Stimulated activated CD8-positive, alpha-beta memory T cell treated with anti-CD3 and anti-CD28 coated beads, Interleukin-4, amount 100 ng/mL, for 1 hour (primary cell): ENCODE measurements at places on chromosomes 4 and X.

DNA sequence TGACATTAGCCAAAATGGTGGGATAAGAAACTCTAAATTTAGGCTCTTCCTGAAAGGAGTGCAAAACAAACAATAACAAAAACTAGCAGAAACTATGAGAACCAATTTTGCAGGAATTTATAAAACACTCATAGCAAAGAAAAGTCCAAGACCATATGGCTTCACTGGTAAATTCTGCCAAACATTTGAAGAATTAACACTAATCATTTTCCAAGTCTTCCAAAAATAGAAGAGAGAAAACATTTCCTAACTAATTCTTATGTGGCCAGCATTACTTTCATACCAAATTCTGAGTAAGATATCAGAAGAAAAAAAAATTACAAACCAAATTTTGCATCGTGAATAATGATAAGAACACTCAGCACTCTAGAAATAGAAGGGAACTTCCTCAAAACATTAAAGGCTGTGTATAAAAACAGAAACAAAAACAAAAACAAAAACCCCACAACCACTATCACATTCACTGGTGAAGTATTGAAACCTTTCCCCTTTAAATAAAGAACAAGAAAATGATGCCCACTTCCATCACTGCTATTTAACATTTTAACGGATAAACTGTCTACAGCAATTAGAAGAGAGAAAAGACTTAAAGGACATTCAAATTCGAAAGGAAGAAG lies 524.3 kb upstream of the GALNTL6 start:
- no peak for DNase-seq

DNA sequence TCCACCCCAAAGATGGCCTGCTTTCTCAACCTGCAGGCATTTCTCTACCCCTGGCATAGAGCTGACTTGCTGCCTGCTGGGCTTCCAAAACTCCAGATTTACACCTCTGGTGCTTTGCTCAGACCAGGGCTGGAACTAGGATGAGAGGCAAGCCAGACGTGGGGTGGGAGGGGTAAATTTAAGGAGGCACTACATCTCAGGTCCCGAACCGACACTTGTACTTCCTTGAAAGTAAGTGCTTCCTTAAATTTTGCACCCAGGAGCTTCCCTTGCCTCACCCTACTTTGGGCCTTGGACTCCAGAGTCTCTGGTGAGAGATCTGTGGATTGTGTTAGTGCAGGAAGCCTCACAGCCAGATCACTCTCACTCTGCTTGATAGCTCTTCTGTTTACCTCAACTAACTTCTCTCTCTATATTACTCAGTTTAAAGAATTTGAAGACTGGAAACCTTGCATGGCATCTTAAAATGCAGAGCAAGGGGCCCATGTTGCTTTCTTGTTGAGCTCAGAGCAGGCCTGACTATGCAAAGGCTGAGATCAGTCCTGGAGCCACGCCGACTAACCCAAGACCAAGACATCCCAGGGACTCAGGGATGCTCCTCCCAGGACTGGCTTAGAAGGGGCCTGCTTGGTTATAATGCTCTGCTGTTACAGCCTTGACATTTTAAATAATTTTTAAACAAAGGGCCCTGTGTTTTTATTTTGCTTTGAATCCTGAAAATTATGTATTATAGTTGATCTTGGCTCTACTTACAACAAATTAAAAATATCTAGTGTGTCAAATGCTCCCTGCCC lies 145.0 kb upstream of the LEF1 start:
- DNase-seq: no peak

DNA sequence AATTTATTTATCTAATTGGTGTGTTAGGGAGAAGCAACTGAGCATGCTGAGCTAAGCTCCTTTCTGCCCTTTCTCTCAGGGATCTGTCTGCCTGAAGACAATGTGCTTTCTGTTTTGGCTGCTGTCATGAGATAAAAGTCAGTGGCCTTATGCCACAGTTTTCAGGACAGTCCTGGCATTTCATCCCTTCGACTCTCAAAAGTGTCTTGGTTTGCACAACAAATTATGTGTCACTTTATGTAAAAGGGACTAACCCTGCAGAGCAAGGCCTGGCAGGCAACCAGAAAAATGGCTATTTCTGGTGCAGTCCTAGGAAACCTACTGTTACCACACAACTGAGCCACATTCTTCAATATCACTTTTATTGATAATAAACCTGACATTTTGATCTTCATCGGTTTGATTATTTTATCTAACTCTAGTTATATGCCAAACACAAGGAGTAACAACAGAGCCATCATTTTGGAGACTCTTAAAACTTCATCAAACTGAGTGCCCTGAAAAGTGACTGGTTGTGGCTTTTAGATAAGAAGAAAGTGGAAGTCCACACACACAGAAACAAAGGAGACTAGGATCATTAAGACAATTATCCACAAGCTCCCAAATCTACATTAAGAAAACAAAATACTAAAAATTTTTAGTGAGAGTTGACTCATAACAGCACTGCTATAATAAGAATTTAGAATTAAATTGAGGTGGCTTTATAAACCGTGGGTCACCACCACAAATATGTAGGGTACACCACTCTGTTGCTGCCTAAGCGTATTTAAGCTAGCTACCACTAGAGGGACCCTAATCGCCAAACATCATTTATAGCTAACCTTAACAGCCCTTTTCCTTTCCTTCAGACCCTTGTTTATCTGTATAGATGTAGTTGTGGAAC lies 95.9 kb upstream of the PTPN13 start:
- no peak for DNase-seq

GRCh38 chrX:72573158-72573511 lies 492 bp upstream of the HDAC8 start:
- DNase-seq: no peak

DNA sequence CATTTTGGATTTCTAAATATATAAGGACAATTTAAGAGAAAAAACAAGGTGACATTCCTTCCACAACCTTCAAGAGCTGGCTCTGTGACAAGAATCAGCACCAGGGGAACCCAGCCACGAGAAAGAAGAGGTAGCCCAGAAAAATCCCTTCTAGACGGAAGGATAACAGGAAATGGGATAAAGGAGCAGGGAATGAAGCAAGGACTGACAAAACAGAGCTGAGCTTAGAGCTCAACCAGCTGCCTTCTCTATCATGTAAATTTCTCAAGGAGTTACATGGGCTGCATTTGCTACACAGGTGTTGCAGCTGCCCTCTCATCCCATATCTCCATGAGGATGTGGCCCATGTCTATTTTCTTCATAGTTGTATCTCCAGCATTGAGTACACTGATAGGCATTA lies 154.2 kb upstream of the PRDX4 start:
- DNase-seq: no peak

DNA sequence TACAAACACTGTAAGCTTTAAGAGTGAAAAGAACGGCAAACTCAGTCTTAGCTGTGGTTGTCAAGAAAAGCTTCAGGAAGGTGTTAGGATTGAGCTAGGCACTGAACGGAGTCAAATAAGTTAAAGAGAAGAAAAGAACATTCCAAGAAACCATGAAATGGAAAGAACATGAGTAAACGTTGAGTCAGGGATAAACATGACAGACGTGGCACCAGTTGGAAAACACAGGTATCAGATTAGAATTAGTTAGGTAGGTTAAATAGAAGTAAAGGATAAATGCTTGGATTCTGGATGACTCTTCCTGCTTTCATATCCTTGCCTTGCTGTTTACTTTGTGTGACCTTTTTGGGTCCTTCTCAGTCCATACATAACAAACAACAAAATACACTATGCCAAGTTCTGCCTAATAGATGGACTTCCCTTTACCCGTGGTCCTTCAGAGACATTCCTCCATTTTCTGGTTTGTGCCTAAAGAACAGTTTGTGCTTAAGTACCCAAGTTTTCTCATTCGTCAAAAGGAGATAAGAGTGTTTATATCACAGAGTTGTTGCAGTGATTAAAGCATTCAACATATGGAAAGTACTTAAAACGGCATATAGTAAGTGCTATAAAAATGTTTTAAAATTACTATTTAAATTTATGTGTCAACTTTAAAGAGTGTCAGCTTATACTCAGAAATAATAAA lies 446.9 kb downstream of the TMA16 start:
- no peak for DNase-seq

DNA sequence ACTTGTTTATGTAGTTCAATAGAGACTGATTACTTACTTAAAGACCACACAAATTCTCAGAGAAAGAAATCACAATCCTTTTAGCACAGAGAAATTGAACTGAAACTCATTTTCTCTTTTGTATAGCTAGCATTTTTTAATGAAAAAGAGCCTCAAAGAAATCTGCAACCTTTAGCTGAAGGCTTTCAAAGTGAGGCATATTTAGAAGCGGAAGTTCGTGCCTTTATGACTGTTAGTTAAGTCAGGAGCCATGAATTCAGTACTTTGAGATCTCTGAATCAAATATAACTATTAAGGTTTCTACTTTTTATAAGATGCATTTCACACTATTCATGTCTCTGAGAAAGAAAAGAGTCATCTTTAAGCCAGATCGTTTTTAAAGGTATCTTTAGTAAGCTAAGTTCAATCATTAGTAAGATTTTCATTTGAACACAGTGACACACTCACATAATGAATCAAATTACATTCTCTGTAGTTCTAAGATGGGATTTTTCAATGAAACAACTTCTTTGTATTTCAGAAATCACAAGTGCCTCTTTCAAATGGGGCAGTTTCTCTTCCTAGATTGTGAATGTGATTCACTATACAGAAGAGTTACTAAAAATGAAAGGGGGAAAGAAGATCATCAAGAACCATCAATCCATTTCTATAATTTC lies 61.4 kb downstream of the SMARCA1 start:
- no peak for DNase-seq

DNA sequence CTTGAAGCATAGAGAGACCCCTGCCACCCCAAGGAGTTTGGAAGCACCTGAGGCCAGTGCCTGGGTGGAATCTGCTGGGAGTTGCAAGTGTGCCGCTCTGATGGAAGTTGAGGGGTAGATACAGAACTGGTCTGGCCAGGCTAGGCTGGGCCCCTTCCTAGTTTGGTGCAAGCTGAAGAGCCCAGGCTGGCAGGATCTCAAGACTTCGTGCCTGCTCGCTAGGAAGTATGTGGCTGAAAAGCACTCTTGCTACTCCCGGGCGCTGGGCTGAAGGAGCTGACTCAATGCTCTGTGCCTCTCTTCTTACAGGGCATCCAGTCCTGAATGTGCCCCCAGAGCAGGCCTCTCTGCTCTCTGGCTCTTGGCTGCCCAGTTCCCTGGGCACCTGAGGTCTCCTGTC lies 51.7 kb upstream of the PJA1 start:
- no peak for DNase-seq

DNA sequence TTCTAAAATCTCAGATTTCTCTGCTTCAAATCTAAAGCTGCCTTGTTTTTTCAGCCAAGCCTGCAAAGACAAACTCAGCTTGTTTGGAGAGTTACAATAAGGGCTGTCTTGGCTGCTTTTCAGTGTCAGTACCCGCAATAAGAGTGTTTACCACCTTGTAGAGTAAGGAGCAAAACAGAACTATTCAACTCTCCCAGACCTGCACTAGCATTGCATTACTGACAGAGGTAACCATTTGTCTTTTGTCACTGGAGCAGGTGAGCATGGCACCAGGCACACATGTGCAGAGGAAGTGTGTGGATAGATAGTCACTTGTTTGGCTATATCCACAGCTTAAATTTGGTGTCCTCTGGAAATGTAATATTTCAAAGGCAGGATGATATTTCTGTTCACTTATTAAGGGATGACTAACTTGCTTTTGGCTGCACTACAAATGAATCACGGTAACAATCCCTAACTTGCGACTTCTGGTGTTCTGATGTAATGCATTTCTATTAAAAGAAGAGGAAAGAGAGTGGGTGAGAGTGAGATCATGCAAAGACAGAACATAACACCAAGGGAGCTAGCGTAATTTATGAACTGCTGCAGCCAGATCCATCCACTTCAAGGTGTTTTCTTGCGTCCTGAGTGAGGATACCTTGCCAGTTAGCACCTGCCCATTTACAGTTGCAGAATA lies 38.6 kb downstream of the PTCHD1 start:
- DNase-seq: no peak

- DNase-seq: no peak
Measured at GRCh38 chr4:40525752-40526598, 103.7 kb downstream of the RBM47 start.

GRCh38 chr4:160142579-160142978 lies 1039.7 kb downstream of the RAPGEF2 start:
- DNase-seq: no peak

GRCh38 chr4:170931321-170931720 lies 841.6 kb upstream of the AADAT start:
- no peak for DNase-seq

GRCh38 chr4:184473499-184474262 lies 669 bp downstream of the IRF2 start:
- no peak for DNase-seq

- no peak for DNase-seq
Measured at GRCh38 chr4:3777669-3778068, 11.5 kb downstream of the ADRA2C start.

- no peak for DNase-seq
Measured at GRCh38 chrX:46750889-46751288, 8.0 kb downstream of the SLC9A7 start.

GRCh38 chr4:149702414-149703293 lies 113.0 kb downstream of the IQCM start:
- DNase-seq: no peak

GRCh38 chr4:141078871-141079270 lies 54.4 kb downstream of the RNF150 start:
- DNase-seq: no peak

DNA sequence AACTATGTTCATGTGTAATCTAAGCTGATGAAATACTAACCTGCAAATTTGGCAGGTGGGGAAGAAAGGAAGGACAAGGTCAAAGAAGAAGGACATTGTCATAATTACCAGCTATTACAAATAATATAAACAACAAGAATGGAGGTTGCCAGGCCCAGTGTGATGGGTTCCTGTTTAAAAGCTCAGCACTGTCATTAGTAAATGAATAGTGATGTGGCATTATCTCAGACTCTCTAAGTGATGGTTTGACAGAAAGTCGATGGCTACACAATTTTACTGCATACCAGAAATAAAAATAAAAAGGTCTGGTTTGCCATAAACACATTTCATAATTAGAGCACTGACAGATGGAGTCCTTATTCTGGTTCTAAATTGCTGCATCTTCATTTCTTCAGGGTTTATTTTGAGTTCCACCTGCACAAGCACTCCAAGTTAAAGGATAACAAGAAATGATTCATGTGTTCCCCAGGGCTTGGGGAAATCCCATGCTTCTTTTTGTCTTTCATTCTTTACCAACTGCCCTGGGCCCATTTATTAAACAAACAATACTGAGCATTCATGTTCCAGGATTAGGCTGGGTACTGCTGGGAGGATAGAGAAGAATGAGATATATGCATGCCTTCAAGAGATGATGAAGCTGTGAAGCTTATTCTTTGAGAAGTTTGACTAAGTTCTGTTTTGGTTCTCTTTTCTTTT lies 367.8 kb upstream of the RASGEF1B start:
- no peak for DNase-seq

DNA sequence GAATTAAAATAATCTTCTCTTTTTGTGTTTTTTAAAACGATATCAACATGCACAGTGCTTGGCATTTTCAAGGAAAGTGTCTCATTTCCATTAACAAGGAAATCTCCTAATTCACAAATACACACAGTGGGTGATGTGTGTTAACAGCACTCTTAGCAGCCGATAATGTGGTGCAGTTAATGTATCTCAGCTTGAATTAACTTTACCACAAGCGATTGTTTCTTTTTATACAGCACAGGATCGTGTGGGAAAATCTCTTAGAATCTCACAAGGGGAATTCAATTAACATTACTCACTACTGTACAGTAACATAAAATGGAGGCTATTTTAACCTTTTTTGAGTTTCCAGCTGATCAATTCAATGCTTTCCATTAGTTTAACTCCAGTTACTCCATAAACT lies 1841.9 kb downstream of the STIM2 start:
- DNase-seq: no peak

- DNase-seq: no peak
Measured at GRCh38 chrX:67289055-67289499, 254.7 kb upstream of the AR start.
